ENCODE measurements at places on chromosomes 6 and 20.

GRCh38 chr6:137870744-137871247, 3.7 kb downstream of the TNFAIP3 start:
- no peak for DNase-seq

GRCh38 chr20:7728338-7728737, 211.9 kb downstream of the HAO1 start:
- no peak for DNase-seq

GRCh38 chr6:143441680-143442545, 8.6 kb downstream of the ADAT2 start:
- DNase-seq = no peak

DNA sequence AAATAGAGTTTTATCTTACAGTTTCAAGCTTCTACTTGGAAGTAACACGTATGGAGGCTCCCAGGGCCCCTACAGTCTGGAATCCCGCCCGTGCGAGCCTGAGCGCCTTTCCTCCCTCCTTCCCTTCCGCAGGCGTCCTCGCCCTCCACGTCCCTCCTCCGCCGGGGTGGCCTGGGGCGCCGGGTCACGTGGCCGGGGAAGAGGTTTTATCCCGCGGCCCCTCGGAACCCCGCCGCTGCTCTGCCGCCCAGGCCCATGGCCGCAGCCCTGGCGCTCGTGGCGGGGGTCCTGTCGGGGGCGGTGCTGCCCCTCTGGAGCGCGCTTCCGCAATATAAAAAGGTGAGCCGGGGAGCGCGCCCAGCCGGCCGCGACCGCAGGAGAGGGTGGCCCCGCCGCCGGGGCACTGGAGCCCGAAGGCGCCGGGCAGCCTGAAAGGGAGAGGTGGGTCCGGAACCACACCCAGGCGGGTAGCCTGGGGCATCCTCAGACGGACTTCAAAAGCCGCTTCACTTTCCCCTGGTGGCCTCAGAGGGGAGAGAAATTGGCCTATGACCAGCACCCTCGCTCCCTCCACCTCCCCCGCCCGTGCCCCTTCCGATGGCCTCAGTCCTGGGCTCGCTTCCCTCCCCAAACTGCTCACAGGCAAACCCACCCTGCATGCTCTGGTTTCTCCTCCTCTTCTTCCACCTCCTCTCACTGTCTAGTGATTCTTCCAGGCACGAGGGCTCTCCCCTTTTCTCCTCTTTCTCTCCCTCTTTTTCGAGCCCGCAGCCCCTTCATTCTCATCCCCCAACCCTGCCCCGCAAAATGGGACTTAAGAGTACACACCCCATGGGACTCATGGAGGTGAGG, at the start of gene CLPSL2:
CLPSL2 (plus strand) TSS at position 235 of the 852 bp plus-strand sequence; CDS start at position 256, 21 bp downstream.
- DNase-seq = no peak

GRCh38 chr6:104401926-104402325, 457.8 kb downstream of the HACE1 start:
- DNase-seq = no peak

GRCh38 chr20:37408302-37409193, 62.6 kb downstream of the SRC start:
- DNase-seq = no peak

GRCh38 chr20:19094959-19095541, 117.4 kb upstream of the SLC24A3 start:
- DNase-seq = no peak

DNA sequence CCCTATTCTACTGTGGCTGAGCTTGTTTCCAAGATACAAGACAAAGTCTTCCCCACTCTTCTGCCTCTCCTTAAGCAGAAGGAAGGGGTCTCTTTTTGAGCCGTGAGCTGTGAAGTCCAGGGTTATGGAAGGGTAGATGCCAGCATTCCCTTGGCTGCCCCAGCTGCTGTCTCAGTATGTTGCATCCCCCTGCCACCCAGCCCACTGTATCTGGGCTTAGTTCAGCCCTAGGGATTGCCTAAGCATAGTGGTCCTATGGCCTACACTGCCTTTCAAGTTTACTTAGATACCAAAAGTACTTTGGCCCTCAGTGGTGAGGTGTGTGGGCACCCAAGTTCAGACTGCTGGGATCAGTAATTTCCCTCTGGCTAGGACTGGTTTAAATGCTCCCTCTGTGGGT, 421.9 kb upstream of the KHDRBS2 start:
- DNase-seq = no peak

DNA sequence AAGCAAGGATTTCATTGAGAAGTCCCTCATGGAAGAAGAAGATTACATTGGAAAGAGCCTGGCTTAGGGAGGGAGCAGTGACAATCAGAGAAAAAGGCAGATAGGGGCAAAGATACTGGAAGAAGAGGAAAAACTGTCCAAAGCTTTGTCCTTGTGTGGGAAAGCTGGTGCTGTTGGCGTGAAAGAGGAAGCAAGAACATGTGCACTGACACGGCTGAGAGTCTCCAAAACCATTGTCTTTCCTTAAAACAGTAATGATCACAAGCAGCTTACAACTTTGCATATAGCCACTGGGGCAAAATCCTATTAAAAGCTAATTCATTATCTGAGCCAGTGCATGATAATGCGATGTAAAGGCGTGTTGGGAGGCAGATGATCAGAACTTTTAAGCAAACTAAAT, 85.1 kb upstream of the ESR1 start:
- DNase-seq = no peak

DNA sequence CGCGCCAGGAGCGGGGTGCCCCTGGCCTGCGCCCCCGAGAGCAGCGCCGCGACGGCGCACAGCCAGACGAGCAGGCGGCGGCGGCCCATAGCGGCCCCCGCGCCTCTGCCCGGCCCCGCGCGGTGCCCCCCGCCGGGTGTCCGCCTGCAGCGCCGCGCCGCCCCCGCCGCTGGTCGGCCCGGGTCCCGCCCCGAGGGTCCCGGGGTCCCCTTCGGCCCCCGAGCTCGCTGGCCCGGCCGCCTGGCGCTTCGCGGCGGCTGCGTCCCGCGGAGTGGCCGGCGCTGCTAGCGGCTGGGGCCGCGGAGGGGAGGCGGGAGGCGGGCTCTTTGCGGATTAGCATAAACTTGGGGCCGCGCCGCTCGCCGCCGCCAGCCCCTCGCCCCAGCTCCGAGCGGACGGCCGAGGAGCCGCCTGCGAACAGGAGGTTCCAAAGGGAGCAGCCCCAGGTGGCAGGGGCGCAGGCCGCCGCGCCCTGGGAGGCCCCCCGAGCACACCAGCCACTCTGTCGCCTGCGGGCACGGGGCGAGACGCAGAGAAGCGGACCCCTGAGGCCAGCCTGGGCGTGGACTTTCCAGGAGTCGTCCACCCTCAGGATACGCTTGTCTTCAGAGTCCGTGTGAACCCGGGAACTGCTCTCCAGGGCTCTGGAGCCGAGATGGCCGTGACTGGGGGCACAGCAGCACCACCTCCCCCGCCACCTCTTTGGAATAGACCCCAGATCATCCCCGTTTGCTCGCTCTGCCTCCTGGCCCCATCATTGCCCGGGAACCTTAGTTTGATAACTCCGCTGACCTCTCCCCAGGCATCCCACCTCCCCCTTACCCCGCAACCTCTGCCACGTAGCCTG, at the start of gene EMILIN3:
EMILIN3 (minus strand) TSS at position 273 of the 847 bp plus-strand sequence; CDS start at position 89, 184 bp downstream.
- no peak for DNase-seq

- no peak for DNase-seq
Observed at GRCh38 chr20:11459090-11459890, 458.4 kb upstream of the BTBD3 start.

DNA sequence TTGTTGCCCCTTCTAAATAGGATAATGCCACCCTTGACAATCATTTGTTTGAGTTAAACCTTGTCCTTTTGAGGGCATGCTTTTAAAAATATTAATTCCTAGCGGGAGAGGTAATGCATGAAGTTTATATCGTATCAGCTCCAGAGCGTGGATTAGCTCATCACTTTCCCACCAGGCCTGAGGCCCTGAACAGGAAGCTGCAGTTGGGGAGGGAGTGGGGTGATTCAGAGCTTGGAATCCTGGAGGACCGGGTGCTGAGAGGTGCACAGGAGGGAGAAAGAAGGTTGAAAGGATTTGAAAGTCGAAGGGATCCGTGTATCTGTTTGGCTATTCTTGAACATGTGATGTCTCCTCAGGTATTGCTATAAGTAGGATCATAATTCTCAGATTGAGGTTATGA, 25.0 kb downstream of the ZDHHC14 start:
- no peak for DNase-seq

DNA sequence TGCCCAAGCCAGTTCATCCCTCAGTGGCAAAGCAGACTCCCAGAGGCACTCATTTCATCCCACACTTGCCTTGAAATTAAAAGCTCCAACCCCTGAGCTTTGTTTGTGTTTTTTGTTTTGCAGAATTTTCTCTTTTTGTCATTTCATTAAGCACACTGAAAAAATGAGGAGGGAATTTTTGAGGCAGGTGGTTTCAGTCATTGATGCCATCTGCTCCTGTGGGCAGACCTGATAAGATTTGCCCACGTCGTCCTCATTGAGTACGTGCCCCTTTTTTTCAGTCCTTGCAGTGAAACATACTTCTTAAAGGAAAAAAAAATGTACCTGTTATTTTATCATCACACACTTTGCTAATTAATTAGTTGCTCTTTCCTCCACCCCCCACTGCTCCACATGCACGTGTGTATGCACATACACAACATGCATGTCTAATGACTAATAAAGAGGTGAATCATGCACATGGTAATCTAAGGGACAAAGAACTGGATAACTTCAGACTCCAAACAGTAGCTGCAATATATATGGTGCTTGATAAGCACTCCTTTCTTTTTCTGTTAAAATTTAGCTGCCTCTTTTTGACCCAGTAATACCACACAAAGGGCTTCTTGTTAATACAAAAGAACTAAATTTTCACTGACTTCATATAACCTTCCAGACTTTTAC, 102.1 kb upstream of the TMEM181 start:
- no peak for DNase-seq

GRCh38 chr6:7115543-7116231, 7.9 kb downstream of the RREB1 start:
- no peak for DNase-seq

- DNase-seq = no peak
Observed at GRCh38 chr6:161261816-161262215, 12.0 kb downstream of the AGPAT4 start.

- DNase-seq = no peak
Observed at GRCh38 chr20:58720890-58721289, 28.3 kb downstream of the NPEPL1 start.

DNA sequence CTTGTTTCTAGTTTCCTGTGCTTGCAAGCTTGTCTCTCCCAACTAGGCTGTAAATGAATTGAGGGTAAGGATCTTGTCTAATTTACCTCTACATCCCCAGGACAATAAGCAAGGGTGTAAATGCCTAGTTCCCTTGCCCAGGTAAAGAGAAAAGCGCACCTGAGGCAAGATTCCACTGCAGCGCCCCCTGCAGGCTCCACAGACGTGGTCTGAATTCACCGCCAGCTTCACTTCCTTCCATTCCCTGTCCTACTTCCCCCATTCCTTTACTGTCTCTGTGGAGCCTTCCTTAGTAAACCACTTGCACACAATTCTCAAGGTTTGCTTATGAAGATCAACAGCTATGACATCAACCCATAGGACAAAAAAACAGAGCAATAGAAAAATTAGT, 42.3 kb downstream of the ANKEF1 start:
- no peak for DNase-seq

All from NCI-H187 treated with DMSO at 0.1 percent for 48 hours (cell line).